Lung (tissue), 17 donors: ENCODE measurements at places on chromosomes 5 and 9. TPM values are rescaled to one million over a fixed set of nuclear protein-coding genes. Genes with fewer than 3 reads are reported as not detected.

DNA sequence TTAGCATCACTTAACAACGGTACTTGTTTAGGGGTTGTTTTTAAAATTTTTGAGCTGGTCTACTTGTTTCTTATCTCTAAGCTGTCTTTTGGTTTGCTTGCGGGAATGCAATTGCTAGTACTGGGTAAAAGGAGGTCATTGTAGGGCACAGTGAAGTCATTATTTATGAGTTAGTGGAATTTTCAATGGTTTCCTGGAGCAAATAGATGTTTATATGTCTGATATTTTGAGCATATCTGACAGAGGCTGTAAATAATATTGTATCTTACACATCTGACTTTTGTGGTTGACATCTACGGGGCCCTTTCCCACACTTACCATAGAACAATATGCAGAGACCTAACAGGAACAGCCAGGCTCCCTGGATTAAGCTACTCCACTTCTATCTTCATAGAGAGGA lies 90.4 kb upstream of the IL6ST start:
- H3K4me1 ChIP-seq: peaks cover 11% of the 10 kb centered on the region
- no peak overlapping the region for H3K27ac ChIP-seq
- no peaks in the 10 kb centered on the region for H3K36me3 ChIP-seq
- no peak overlapping the region for H3K4me3 ChIP-seq
- peak; percentile 39 for DNase-seq

GRCh38 chr5:31007672-31008071 lies 185.8 kb upstream of the CDH6 start:
- H3K27me3 ChIP-seq: peaks cover 2% of the 10 kb centered on the region
- H3K27ac ChIP-seq: no peak overlapping the region
- no peaks in the 10 kb centered on the region for H3K36me3 ChIP-seq
- no peaks in the 10 kb centered on the region for H3K4me1 ChIP-seq
- DNase-seq: no peak
- H3K4me3 ChIP-seq: no peak overlapping the region

DNA sequence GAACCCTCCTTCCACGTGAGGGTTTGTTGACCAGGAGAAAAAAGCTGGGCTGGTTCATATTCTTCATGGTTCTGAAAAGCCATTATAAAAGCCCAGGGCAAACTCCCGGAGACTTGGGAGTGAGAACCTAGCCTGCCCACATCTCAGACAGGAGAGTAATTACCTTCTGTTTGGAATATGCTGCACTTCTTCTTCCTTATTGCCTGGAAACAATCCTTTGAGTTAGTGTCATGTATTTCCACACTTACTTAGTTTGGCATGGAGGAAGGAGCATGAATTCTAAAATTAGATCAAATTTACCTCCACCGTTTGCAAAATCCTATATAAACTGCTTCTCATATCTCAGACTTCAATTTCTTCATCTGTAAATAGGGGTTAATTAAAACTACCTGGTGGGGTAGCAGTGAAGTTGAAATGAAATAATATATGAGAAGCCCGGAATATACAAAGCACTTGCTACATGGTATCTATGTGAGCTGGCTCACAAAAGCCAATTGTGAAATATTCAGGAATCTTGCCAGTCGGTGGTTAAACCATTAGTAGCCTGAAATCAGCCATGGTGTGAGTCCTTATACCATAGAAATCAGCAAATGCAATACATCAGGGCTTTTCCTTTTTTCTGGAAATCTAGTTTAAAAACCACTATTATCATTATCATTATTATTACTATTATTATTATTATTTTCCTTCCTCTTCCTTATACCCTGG lies 140.0 kb upstream of the RAD23B start:
- peaks cover 9% of the 10 kb centered on the region for H3K4me1 ChIP-seq
- no peak overlapping the region for H3K27ac ChIP-seq
- no peak for DNase-seq
- H3K36me3 ChIP-seq: no peaks in the 10 kb centered on the region
- no peaks in the 10 kb centered on the region for H3K27me3 ChIP-seq
- no peak overlapping the region for H3K4me3 ChIP-seq

DNA sequence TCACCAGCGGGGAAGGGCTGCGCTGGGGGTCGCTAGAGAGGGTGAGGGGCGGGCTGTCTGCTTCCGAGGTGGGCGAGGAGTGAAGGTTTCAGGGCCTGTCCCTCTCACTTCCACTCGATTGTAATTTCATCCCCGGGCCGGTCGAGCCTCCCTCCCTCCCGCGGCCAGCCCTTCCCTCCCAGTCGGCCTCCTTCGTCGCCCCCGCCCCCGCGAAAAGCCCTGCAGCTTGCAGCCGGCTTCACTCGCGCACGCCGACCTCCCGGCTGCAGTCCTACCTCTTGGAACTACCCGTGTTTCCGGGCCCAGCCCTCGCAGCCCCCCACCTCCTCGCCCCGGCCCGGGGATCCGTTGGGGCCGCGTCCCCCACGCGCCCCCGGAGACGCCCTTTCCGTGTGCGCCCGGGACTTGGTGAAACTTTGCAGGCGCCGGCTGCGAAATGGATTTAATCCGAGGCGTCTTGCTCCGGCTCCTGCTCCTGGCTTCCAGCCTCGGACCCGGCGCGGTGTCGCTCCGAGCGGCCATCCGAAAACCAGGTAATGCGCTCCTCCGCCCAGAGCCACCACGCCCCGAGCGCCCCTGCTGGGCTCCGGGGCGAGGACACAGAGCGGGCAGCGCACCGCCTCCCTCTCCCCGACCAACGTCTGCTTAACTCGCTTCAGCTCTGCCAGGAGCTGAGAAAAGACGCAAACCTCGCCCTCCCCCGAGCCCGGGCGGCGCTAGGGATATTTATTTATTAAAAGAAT lies at the start of gene EGFLAM:
TSS of gene EGFLAM (plus strand) at position 241 of the 743 bp plus-strand sequence. CDS start at position 437, 196 bp downstream.
- peak; percentile 43 for DNase-seq
- peaks cover 11% of the 10 kb centered on the region for H3K4me1 ChIP-seq
- H3K36me3 ChIP-seq: no peaks in the 10 kb centered on the region

DNA sequence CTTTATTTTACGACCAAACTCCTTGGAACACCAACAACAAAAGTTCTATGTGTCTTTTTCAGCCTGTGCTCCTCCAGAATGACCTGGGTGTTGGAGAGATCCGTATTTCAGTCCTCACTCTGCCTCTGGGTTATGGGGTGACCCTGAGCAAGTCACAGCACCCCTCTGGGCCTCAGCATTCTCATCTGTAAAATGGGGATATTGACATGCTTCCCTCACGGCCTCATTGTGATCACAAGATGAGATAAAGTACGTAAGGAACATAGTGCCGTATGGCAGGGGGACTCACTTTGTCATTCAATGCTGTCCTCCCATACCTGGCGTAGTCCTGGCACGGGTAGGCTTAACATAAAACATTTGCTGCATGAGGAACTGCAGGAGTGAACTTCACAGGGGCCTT lies 123.0 kb upstream of the HAND1 start:
- H3K27me3 ChIP-seq: peaks cover 4% of the 10 kb centered on the region
- no peaks in the 10 kb centered on the region for H3K4me1 ChIP-seq
- no peak overlapping the region for H3K27ac ChIP-seq
- no peak overlapping the region for H3K4me3 ChIP-seq
- DNase-seq: no peak

DNA sequence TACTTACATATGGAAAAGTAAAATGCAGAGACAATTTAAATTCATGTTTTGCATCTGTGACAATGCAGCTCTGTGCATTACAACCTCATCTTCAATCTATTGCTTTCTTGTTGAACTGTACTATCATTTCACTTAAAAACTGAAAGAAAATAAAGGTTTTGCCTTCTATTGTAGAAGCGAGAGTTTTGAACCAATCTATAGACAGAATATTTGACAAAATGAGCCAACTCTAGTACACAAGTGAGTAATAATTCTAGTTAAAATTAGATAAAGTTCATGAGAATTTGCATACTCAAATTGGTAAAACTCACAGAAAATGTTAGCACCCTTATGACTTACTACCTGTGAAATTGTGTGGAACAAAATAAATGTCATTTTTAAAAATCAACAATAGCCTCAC lies 123.7 kb downstream of the EDIL3 start:
- H3K27me3 ChIP-seq: no peaks in the 10 kb centered on the region
- no peak overlapping the region for H3K4me3 ChIP-seq
- no peak overlapping the region for H3K27ac ChIP-seq
- H3K4me1 ChIP-seq: no peaks in the 10 kb centered on the region

- H3K4me1 ChIP-seq: peaks cover 41% of the 10 kb centered on the region
- H3K27ac ChIP-seq: no peak overlapping the region
- no peak overlapping the region for H3K4me3 ChIP-seq
- peaks cover 11% of the 10 kb centered on the region for H3K36me3 ChIP-seq
- H3K27me3 ChIP-seq: no peaks in the 10 kb centered on the region
Measured at GRCh38 chr5:68245319-68245718, 29.8 kb downstream of the PIK3R1 start.

DNA sequence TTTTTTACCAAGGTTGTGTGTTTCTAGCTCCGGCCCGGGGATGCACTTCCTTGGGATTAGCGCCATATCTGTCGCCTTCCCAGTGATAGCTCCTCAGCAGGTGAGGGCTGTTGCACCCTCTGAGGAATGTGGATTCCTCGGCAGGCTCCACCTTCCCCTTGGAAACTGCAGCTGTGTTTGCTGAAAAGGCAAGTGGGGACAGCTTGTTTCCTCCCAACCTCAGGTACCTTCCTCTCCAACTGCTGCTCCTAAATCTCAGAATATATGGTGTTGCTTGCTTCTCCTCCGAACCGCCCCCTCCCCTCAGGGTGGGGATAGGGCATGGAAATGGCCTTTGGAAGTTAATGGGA lies 1.3 kb downstream of the SLC1A1 start:
- peaks cover 10% of the 10 kb centered on the region for H3K4me1 ChIP-seq
- H3K4me3 ChIP-seq: peak overlapping the region; percentile 16
- peak; percentile 13 for DNase-seq
- no peaks in the 10 kb centered on the region for H3K27me3 ChIP-seq
- no peaks in the 10 kb centered on the region for H3K36me3 ChIP-seq
- no peak overlapping the region for H3K27ac ChIP-seq

- H3K27me3 ChIP-seq: no peaks in the 10 kb centered on the region
- no peaks in the 10 kb centered on the region for H3K36me3 ChIP-seq
Measured at GRCh38 chr9:137960496-137960895, 82.9 kb downstream of the CACNA1B start.

TRIM52 gene
- 16.1 TPM for total RNA-seq

RNF180 gene
- 10.3 TPM for total RNA-seq

PNPLA7 gene
- total RNA-seq: 6.5 TPM

FOXD4 gene
- total RNA-seq: 0.34 TPM

CDKN2B gene
- 16.1 TPM for total RNA-seq

SFXN1 gene
- total RNA-seq: 42.2 TPM

CAVIN4 gene
- total RNA-seq: 1.3 TPM
